ENCODE measurements at places on chromosomes 1 and 21.

GRCh38 chr1:168031627-168032026 lies 94.8 kb upstream of the MPC2 start:
- no peak for DNase-seq

- peak; percentile 80 for DNase-seq
These were observed 10.7 kb downstream of the NEK7 start for GRCh38 chr1:198167436-198167934.

DNA sequence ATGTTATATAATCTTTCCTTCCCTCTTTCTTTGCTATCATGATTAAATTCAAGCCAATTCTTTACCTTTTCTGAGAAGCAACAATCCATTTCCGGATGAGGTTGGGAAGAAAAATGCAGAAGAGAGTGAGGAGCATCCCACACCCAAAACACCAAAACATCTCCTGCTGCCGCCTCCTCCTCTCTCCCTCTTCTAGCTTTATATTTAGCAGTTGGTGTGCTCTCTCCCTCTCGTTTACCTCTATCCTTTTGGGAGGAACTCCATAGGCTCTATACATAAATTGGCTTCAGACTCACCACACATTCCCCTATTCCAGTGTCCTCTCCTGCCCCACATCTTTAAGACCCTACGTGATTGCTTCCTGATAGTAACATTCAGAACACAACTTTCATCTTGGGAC lies 332.2 kb upstream of the PLXNA2 start:
- no peak for DNase-seq

DNA sequence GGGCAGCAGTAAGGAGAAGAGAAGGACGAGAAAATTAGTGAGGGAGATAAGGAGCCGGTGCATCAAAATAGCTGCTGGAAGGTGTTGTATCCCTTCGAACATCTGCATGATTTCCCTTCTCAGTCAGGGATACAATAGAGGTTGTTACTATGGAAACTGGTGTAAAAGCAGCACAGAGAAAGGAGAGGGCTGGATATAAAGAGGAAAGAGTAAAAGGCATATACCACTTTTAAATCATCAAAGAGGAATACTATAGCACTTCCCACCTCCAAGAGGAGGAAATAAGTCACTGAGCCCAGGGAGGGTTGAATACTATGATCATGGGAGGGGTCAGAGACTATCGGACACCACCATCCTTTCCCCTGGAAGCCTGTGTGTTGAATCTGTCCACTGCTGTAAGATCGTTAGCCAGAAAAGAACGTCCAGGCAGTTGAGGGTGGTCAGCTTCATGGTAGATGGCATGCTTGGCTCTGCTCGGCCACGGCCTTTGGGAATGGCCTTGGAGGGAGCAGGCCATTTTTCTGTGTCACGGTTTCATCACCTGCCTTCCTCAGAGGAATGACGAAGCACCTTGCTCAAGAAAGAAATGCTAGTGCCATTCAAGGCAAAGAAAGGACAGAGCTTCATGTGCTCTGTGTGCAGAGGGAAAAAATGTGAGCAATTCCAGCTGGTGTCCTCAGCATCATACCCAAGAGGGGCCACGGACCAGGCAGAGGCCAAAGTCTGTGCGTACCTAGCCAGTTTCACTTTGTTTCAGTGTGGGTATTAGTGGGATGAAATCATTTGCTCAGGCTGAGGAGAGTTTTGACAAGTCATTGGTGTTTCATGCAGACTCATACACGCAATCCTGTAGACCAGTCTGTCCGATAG lies 64.2 kb downstream of the IRF2BP2 start:
- DNase-seq, result no peak

DNA sequence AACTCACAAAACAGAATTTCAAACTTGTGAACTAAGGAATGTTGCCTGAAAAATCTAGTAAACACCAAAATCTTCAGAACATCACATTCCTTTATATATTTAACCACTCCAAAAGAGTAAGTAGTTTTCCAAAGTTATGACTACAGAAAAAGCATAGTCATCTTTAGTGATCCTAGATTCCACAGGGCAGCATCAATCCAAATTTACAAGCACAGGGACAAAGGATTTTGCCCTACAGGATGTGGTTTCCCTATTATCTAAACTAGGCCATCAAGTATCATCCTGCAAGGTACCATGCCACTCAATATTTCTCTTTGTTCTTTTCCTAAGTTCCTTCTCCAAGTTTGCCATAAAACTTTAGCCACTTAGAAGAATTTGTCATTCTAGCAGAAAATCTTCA lies 33.0 kb downstream of the COP1 start:
- no peak for DNase-seq

GRCh38 chr1:91621907-91622306 lies 121.3 kb downstream of the CDC7 start:
- DNase-seq, result no peak

- DNase-seq, result no peak
These were observed 66.6 kb downstream of the HMGB4 start for GRCh38 chr1:33930346-33931110.

DNA sequence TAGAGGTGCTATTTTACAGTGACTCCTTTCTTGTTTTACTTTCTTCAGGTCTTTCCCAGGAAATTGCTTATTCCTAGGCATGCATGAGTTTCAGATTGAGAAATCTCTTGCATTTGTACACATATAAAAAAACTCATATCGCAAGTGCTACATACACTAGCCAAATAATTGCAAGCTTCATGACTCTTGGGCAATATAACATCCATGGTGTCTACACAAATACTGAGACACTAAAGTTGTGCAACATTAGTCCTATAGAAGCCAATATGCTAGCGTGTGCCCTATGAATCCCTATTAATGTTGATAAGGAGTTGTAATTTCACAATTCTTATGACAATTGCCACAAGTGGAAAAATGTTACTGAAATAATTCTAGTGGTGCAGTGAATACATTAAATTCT lies 591.0 kb downstream of the ADGRL2 start:
- DNase-seq, result no peak

DNA sequence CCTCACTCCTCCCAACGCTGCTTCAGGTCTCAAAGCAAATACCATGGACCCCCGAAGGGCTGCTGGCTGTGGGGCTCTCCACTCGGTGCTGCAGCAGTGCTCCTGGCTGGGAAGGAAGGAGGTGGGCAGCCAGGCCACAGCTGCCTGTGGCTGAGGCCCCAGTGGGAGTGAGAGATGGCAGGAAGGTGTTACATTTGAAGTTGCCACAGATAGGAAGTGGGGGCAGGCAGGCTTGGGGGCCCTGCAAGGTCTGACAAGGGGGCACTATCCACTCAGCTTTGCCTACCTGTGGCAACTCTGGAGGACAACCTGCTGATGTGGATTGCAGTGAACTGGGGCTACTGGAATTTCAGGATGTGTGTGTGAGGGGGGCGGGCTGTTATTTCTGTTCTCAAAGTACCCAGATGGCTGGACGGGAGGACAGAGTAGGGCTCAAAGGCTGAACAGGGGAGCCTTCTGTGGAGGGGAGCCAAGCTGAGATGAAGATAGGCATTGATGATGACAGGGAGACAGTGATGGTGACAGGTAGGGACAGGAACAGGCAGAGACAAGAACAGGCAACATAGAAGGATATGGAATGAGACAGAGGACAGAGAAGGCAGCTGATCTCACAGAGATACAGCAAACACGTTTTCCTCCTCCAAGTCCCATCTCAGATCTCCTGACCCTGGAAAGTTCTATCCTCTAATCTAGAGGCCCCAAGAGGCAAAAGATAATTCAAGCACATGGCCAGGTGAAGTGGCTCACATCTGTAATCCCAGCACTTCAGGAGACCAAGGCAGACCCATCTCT lies 1.8 kb downstream of the ZNF683 start:
- DNase-seq, result peak; percentile 44

- no peak for DNase-seq
These were observed 859 bp upstream of the ERMAP start for GRCh38 chr1:42815941-42816584.

DNA sequence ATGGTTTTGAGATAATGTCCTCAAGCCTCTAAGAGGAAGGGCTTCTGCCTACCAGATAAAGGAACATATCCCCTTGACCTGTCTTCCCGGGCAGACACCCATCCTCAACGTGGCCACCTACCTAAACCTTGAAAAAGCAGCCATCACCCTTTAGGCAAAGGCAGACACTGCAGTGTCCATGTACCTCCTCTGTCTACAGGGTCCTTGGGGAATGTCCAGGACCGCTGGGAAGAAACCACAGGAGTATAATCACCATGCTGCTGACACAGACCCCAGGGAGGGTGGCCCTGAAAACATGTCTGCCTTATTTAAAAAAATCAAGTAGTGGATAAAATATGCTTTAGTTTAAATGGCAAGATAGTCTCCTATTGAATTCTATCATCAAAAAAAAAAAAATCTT lies 16.6 kb downstream of the BCAR3 start:
- DNase-seq, result no peak

- no peak for DNase-seq
These were observed 823 bp upstream of the PRKAA2 start for GRCh38 chr1:56644064-56644918.

DNA sequence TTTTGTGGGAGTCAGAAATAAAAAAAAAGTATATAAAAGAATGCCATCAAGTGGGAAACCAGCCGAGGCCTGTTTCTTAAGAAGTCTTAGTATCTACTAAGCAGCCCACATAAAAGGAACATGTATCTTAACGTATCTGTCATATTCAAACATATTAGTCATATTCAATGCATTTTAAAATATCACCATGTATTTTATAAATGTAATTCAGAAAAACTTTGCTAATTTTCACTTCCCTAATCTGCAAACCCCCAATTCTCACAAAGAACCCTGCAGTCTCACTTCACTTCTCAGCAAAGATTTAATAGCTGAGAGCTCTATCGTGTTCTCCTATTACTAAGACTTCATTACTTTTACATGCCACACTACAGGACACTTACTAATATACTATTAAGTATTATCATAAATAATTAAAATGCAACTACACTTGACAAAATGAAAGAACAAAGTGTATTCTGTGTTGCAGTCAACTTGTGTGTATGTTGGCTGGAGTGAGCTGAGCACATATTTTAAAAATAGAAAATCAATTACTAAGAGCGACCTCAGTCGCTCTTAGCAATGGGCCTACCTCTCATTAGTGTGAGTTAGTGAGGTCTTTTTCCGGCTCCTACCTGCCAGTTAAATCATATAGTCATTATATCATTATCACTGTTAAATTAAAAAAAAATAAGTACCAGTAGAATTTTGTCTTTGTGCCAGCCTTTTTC lies 484.3 kb downstream of the LMO4 start:
- no peak for DNase-seq

GRCh38 chr1:193216920-193217319 lies 30.5 kb upstream of the B3GALT2 start:
- no peak for DNase-seq

DNA sequence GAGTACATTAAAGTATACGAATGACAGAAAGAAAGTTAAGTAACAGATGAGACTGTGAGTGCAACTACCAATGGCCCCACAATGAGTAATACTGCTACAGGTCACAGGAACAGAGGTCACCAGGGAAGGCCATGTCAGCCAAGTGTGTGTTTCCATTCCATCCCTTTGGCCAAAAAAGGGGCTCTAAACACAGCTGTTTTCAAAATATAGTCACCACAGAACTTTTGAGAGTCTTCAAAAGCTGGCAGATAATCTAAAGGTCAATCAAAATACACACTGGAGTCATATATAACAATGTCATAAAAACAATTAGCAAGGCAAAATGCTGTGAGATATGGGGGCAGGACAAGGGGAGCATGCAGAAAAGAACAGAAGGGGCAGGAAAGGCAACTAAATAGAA lies 10.2 kb downstream of the USP24 start:
- no peak for DNase-seq

- no peak for DNase-seq
These were observed 389.8 kb upstream of the ADGRL2 start for GRCh38 chr1:81410941-81411340.

- DNase-seq, result no peak
These were observed 102.6 kb upstream of the RRP15 start for GRCh38 chr1:218182455-218182854.

DNA sequence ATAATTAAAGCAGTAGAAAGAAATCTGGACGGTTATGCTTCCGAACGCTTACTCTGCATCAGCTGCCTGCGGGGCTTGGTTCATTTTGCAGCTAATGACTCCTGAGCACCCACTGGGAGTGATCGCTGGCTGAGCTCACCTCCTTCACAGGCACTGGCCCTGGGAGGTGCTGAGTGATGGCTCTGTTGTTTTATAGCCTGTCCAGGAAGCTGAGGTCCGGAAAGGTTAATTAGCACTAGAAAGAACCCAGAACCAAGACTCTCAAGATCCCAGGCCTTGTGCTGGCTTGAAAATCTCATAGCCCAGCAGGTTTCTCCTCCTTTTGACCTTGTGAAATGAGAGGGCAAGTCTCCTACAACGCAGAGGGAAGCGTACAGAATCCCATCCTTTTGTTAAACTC lies 226.2 kb downstream of the AJAP1 start:
- no peak for DNase-seq

DNA sequence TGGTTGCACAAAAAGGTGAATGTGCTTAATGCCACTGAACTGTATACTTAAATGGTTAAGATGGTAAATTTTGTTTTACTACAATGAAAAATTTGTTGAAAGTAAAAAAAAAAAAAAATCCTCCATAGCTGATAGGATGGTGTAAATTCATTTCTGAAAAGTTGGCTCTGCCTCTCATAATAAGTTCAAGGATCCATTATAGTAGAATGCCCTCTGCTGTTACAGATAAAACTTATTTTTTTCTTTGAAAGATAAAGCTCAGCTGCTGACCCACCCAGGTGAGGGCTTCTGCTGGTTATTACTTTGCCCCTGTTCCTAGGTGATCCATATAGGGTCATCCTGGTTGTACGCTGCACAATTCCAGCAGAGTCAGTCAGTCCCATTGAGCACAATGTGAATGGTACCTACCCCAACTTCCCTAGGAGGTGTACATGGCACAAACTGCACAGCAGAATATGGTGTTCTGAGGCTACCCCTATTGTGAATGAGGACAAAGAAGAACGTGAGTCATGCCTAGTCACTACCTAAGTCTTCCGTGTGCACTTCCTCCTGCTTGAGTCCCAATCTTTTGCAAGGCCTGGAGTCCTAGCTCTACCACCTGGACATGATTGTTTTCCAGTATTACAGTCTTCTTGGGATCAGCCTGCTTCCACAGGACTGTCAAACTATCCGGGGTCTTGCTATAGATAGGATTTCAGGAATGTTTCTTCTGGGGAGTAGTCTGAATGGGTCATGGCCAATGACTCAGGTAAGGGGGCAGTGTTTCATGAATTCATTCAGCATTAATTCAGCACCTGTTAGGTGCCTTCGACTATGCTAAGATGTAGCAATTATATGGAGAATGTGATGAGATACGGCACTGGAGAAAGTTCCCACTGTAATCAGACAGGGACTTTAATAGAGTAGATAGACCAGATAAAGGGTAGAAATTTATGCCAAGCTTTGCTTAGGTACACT lies 20.8 kb upstream of the CD5L start:
- no peak for DNase-seq

GRCh38 chr1:77313491-77313890 lies 31.7 kb downstream of the AK5 start:
- no peak for DNase-seq

All from natural killer cell (primary cell).